Fibroblast of upper back skin (primary cell): ENCODE measurements at places on chromosomes 3 and 15.
A peak's percentile ranks its signal among the peaks of the same experiment; 100 is the strongest.

DNA sequence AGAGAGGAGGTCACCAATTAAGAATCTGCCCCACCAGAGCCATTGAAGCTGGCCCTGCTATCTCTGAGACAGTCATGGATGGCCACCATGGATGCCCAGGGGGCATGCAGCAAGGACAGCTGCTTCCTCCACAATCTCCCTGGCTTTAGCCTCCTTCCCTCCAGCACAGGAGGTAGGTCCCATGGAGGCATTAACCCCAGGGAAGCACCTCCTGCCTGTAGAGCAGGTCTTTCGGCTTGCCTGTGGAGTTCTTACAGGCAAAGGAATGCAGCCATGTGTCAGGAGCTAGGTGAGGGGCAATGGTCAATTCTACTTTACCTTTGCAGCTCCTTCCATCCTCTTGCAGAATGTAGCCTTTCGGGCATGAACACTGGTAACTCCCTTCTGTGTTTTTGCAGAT, 93.8 kb downstream of the DUT start:
- no peak for DNase-seq

DNA sequence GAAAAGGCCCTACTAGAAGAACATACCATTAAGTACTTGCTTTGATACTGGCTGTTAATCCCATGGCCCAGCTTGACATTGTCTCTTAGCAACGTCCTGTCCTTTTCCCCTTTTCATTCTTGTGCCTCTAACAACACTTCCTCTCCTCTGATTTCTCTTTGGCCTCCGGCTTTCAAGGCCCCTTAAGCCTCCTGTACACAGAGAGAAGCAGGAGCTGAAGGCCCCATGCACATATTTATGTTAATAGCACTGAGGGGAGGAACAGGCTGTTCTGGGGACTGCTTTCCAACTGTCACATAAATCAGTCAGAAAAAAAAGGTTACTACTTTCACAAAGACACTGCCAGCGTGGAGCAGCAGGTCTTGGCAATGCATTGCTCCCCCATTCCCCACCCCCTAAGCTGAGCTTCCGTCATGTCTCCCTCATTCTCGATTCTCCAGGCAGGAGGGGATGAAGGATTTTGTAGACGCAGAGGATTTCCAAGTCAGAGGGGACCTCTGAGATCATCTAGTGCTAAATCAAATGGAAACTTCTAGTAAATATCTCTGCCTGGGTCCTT, 257.4 kb upstream of the ADAMTS9 start:
- DNase-seq: peak; percentile 15

DNA sequence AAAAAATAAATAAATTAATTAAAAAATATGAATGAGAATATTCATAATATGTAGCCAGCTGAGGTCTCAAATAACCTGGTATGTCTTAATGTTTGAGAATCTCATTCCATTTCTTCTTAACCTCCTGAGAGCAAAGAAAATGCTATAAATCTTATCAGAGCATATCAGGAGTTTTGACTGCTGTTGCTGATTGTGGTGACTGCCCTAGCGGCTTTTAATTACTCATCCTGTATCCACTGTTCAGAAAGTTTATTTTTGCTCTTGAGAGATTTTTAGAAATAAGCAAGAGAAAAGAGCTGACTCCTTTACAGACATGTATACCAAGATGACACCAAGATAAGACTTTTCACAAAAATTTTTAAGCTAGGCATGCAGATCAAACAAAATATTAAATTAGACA, 454.8 kb upstream of the CBLB start:
- DNase-seq: no peak

- no peak for DNase-seq
Measured at GRCh38 chr3:12443781-12444522, 40.3 kb upstream of the TSEN2 start.

DNA sequence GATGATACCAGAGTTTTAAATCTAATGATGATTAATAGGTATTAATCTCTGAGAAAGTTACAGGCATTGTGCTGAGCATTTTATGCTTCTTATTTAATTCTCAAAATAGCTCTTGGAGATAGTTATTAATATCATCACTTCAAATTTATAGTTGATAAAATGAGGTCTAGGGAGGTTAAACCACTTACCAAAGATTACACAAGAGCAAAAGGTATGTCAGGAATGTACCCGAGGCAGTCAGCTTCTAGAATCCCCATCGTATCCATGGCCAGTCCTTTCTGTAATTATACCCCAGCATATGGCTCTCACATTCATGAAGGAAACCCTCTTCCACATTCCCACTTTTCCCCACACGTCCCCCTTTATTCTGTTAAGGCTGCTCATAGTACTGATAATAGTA, 421.3 kb downstream of the PYDC2 start:
- peak; percentile 93 for DNase-seq

- DNase-seq: peak; percentile 85
Measured at GRCh38 chr3:186825294-186825821, 17.2 kb upstream of the ADIPOQ start.

- DNase-seq: no peak
Measured at GRCh38 chr3:64097920-64098319, 74.6 kb upstream of the PSMD6 start.

- no peak for DNase-seq
Measured at GRCh38 chr3:45604596-45604995, 10.0 kb downstream of the LIMD1 start.

DNA sequence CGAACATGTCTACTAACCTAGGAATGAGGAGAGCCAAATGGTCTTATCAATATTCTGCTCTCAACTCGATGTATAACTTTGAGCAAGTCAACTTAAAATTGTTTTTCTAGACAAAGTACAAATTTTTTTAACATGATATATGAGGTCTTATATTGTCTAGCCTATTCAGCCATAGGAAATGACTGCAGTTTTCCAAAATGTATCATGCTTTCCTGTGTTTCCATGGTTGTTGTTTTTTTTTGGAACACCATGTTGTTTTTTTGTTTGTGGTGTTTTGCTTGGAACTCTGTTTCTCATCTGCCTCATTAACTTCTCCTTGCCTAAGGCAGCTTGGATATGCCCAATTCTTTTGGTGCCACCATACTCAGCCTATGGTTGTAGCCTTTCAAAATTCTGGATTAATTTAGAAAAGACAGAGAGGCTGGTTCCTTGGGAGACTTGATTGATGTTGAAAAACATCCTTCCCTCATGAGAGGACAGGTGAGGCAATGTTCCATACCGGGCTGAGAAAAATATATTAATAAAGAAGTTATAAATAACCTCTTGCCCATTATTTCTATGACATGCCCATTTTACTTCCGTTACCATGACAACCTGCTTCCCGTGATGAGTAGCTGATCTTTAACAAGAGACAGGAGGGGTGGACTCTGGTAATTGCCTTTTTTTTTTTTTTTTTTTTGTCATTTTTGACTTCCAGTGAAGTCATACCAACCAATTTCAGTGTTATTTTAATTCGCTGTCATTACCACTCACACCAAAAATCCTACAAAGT, 687.9 kb upstream of the GRM7 start:
- no peak for DNase-seq

- DNase-seq: no peak
Measured at GRCh38 chr3:158649791-158650190, 5.5 kb downstream of the GFM1 start.

DNA sequence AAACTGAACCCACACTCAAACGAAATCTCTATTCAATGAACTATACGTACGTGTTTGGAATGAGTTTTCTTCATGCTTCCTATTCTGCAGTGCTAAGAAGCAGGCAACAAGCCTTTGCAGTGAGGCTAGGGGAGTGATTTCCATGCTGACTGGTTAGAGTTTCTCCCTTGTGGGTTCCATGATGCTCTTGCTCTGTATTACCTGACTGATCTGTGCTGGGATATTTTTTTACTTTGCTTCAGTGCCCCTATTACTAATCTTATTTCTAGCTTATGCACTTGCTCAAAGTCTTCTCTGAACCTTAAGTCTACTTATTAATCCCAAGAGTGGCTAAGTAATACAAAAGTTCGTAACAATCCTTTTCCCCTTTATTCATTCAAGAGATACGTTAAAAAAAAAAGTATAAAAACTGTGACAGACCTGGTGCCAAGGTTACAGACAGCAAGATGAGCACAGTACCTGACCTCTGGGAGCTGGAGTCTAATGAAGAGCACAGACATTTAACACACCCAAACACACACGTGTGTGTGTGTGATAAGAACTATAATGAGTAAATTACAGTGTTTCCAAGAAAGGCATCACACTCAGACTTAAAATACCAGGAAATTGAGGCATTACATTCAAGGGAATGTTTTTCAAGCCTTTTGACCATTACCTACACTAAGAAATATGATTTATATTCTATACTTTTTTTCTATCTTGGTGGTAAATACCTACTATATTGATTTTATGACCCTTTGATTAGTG, 50.5 kb upstream of the FBN1 start:
- no peak for DNase-seq

DNA sequence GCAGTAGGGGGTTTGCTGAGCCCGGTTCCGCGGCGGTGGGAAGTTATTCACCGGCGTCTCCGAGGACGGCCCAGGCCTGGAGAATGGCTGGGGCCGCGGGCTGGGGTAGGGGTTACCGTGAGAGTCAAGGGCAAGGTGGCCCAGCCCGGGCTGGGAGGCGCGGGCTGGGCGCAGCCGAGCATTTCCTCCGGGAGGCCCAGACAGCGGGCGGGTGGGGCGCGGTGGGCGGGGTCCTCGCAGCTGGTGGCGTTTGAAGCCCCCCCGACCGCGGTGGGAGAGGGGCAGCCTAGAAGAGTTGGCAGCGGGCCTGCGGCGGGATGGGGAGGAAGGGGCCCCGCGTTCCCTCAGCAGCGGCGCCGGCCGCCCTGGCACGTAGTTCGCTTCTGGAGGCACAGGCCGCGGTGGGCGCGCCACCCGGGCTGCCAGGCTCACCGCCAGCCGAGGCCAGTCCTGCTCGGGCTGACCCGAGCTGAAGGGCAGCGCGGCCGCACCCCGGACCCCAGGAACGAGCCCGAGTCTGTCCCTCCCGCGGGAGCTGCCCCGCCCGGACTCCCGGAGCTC, 960 bp upstream of the KLF13 start:
- DNase-seq: peak; percentile 51

- DNase-seq: peak; percentile 13
Measured at GRCh38 chr15:43966646-43967045, 139.8 kb downstream of the WDR76 start.

DNA sequence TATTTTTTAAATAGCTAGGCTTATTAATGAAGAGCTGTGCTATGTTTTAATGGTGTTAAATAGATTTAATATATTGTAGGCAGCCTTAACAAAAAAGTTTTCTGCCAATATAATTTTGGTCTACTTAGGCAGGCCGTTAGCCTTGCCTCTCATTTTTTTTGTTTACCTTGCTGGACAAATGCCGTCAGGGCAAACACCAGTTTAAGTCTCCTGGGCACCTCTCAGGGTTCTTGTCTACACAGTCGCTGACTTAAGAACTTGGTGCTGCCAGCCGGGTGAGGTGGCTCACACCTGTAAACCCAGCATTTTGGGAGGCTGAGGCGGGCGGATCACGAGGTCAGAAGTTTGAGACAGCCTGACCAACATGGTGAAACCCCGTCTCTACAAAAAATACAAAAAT, 153.3 kb downstream of the ULK4 start:
- DNase-seq: no peak

DNA sequence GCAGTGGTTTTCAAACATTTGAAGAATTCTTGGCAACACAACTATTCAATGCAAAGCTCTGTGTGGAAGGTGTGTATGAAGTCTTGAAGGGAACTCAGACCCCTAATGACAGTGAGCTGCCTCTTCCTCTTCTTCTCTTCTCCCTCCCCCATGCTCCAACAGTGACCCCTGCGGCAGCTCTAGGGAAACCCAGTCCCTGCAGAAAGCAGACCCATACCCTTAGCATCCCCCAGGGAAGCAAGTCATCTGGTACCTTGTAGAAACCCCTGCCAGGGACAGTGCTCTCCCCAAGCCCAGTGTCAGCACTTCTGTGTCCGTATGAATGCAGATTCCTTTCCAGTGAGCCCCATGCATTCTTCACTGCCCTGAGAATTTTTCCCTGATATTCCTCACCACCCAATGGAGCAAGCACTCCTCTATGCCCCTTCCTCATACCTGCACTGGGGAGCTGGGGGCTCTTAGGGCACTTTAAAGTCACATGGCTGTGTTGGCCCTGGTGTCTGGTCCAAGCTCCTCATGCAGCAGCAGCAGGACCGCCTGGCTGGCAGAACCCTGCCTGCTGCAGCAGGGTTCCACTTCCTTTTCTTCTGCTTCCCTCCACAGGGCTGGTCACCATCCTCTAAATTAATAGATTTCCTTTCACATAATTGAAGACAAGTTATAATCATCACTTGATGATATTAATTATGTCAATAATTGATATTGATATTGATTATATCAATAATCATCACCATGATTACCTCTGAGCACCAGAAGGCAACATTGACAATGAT, 442.5 kb downstream of the EPHB1 start:
- DNase-seq: no peak

- no peak for DNase-seq
Measured at GRCh38 chr15:100718075-100718980, 115.9 kb downstream of the ASB7 start.

- no peak for DNase-seq
Measured at GRCh38 chr3:28935146-28935545, 345.7 kb upstream of the RBMS3 start.

GRCh38 chr15:89652131-89652530, 3.1 kb downstream of the KIF7 start:
- no peak for DNase-seq

GRCh38 chr3:113741086-113741485, 5.0 kb downstream of the NAA50 start:
- DNase-seq: no peak

DNA sequence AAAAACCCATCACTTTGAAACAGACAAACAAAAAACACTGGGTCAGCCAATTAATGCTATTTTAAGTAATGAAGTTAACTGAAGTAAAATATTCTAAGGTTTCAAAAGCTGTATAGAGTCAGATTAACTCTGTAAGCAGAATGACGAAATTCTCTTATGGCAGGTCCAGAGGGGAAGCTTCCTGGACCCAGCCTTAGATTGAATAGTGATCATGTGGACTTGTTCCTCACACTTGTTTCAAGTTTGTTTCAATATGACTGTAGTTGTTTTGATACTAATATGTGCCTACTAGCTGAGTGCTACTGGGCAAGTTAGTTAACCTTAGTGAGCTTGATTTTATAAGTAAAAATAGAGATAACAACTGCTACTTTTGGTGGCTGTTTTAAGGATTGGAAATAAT, 32.6 kb downstream of the PLS1 start:
- no peak for DNase-seq

DNA sequence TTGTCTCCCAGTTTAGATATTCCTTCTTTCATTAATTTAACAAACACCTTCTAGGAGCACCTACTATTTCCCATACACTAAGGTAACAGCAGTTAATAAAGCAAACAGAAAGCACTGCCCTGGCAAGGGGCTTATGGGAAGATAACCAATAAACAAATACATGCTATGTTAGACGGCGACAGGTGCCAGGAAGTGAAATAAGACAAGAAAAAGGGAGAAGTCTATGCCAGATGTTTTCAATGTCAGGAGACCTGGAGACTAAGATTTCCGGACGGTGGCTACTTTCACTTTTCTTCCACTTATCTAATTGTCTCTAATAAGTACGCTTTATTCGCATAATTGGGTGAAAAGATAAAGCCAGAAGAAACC, 32.5 kb upstream of the ZNF445 start:
- DNase-seq: peak; percentile 5
